ENCODE measurements at places on chromosomes 7 and 10.

DNA sequence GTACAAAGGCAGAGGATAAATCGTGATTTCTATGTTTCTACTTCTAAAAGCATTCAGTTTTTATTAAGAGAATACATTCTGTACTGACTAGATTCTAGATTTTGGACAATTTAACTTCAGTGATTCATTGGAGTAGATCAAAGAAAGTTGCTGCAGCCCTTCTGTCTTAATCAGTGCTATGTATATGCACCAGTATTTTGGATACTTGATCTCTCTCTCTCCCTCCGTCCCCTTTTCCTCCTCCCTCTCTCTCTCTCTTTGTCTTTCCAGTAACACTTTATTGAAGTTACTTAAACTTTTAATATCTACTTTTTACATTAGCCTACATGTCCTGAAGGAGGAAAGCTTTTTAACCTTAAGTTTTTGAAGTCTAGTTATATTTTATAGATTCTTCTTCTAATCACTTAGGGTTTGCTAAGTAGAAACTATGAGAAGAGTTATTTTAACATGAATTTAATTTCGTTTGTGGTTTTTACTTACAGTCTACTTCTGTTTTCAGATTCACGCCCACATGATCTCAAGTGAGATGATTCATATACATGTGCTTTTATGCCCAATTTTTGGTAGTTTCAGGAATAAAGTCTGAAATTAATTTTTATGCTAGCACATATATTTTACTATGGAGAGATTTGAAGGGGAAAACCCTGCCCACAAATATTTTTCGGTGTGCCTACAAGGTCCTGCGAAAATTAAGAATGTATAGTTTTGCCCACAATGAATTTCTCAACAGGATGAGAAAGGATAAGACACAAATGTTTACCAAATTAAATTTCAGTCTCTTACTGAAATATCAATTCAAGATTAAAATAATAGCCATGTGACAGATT is 9.1 kb downstream of the MDFIC start:
- no peak for DNase-seq

- peak; percentile 28 for DNase-seq
These were observed 23.2 kb downstream of the CALCR start for GRCh38 chr7:93551063-93551895.

GRCh38 chr7:63077841-63078240 is 920.8 kb upstream of the ZNF722 start:
- no peak for DNase-seq

DNA sequence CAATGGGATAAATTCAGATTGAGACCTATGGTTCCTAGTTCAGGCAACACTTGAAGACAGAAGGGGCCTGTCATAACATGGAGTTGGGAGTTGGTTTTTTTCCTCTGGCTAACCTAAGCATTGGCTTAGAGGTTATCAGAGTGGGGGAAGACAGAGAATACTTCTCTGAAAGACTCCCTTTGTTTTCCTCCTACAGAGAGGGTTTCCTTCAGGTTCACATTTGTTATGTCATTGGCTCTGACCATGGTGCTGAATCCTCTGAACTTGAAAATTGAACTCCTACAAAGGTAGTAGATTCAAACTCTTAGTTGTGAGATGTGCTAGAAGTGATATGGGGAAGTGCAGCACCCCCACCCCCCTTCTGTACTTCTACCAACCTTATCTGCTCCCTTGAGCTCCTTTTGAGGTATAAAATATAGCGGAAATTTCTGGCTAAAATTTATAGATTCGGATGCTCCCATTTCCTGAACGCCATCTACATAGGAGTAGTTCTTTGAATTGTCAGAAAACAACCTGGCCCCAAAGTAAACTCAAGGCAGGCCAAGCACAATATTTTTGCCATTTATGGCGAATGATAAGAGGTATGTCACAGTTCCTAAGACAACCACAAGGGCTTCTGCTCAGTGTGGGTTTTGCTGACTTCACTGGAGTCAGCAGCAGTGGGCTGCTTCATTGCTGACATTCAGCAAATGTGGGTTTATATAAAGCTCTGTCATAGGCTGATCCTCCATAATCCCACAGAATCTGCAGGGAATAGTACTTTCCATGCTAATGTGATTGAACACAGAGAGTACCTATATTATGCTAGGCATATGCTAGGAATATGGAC is 131.6 kb upstream of the KLF14 start:
- DNase-seq, result no peak

- DNase-seq, result no peak
These were observed 35.7 kb upstream of the ATXN7L1 start for GRCh38 chr7:105911961-105912575.

DNA sequence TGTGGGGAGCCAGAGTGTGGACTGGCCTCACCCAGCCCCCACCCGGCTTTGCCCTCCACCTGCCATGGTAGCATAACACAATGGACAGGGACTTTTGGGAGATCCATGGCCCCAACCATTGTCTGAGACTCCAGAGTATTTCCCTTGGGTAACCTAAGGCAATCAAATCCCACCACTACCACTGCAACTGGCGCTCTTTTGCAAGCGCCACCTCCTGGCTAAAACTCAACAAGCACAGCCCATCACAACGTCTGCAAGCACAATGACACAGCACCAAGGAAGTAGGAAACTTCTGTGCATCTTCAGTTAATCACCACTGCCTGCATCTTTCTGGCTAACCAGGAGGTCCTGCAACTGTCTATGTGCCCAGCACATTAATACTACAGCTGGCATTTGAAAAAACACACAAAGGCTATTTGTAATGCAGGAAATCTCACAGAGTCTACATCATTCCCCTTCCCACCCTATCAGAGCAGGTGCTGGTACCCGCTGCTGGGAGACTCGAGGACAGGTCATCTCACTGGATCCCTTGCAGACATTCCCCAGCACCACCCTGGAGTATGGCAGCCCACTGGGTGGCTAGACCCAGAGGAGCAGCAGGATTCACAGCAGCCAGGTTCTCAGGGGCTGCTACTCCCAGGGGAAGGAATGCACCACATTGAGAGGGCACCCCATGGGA is 27.7 kb downstream of the ANKRD26 start:
- DNase-seq, result no peak

- no peak for DNase-seq
These were observed 86.8 kb downstream of the SORBS1 start for GRCh38 chr10:95474228-95475002.

DNA sequence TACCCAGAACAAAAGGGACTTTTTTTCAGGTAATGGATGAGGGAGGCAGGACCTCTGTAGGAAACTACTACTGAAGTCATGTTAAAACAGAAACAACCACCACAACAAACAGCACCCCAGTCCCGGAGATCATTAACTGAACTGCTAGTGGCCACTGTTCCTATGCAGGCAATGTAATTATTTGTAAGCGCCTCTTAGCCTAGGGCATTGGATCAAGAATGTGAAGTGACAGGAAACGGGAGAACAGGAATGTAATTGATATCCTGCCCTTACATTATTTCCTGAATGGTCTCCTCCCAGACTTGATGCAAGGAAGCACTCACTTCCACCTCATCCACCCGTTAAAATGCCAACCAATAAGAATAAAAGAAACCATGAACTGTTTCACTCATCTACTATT is 16.7 kb upstream of the GAD2 start:
- DNase-seq, result no peak

DNA sequence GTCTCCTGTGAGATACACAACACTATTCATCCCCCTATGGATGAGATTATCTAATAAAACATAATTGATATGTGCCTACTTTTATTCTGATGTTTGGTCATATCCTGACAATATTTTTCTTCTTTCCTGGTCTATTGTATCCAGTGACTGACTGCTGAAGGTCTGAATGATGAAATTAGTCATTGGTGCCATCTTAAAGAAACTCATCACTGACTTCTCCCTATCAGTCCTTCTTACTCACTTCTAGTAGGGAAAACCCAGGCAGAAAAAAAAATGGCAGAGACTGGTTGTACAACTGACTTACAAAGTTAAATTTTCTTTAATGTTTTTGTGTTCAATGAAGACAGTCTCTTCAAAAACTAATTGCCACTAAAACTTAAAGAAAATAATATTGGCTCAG is 377.4 kb downstream of the HTR7 start:
- no peak for DNase-seq

- DNase-seq, result peak; percentile 66
These were observed 42.3 kb downstream of the ARID5B start for GRCh38 chr10:61943674-61944378.

GRCh38 chr7:44097064-44097932 is 6.8 kb upstream of the AEBP1 start:
- DNase-seq, result no peak

DNA sequence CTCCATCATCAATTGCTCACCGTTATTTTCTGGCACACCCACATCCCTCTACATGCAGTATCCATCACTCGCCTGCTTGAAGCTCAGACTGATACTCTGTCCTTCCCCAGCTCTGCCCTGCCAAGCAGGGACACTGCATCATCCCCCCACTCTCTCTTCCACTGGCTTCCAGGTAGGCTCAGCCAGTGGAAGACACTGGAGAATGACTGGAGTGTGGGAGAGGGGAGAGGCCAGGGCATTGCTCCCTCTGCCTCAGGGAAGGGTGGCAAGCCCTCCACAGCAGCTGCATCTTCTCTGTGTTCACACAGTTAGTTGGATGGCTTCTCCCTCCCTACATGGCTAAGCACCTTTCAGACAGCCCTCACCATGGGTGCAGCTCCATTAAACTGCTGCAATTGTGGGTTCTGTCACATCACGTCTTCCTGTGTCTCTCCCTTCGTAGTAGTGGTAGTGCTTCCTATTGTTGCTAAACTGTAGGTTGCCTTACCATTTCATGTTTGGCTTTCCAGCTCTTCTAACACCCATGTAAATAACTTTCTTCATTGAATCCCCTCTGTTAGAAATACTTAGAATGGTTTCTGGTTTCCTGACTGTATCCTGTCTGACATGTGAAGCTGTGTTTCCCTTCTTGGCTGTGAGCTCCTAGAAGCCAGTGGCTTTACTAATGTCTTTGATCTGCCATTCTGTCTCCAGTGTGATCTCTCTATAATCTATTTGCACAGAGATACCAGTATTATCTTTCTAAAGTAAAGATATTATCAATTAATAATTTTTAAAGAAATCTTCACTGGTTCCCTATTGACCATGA is 483.7 kb upstream of the LRRN3 start:
- DNase-seq, result no peak

DNA sequence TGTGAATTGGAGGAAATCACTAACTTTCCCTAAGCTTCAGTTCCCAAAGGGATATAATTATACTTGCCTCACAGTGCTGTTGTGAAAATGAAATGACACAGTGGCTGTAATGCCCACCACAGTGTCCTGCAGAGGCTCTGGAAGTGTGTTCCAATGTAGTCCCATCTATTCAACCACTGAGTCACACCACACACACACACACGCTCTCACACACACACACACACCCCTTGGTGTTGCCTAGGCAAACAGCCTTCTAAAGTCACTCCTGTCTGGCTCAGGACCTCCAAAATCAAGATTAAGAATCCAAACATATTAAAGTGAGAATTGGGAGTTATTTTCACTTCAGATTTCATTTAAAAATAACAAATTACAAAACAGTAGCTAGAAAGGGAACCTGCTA is 73.3 kb downstream of the NRCAM start:
- DNase-seq, result no peak

DNA sequence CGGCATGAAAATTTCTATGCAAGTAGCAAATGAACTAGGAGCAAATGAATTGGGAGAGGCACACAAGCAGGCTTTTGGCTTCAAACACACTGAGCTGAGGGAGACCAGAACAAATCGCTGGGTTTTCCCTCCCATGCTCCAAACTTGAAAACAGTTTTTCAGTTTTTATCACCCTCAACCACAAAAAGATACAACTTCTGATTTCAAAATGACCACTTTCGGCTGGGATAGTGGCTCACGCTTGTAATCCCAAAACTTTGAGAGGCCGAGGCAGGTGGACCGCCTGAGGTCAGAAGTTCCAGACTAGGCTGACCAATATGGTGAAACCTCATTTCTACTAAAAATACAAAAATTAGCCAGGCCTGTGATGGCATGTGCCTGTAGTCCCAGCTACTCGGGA is 9.0 kb upstream of the CHUK start:
- DNase-seq, result no peak

- DNase-seq, result no peak
These were observed 8.0 kb upstream of the ALDH18A1 start for GRCh38 chr10:95664543-95664942.

Data from kidney capillary endothelial cell (primary cell).